ENCODE measurements at places on chromosomes 3 and 15.

DNA sequence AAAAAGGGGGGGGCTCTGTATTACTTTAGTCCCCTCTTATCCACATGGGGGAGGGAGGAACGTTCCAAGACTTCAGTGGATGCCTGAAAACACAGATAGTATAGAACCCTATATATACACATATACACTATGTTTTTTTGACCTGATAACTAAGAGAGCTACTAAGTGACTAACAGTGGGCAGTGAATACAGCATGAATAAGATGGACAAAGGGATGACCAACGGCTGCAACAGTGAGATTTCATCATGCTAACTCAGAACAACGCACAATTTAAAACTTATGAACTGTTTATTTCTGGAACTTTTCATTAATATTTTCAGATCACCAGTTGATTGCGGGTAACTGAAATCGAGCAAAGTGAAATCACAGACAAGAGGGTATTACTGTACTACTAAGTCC lies 7.3 kb downstream of the DCUN1D1 start:
- DNase-seq: no peak

DNA sequence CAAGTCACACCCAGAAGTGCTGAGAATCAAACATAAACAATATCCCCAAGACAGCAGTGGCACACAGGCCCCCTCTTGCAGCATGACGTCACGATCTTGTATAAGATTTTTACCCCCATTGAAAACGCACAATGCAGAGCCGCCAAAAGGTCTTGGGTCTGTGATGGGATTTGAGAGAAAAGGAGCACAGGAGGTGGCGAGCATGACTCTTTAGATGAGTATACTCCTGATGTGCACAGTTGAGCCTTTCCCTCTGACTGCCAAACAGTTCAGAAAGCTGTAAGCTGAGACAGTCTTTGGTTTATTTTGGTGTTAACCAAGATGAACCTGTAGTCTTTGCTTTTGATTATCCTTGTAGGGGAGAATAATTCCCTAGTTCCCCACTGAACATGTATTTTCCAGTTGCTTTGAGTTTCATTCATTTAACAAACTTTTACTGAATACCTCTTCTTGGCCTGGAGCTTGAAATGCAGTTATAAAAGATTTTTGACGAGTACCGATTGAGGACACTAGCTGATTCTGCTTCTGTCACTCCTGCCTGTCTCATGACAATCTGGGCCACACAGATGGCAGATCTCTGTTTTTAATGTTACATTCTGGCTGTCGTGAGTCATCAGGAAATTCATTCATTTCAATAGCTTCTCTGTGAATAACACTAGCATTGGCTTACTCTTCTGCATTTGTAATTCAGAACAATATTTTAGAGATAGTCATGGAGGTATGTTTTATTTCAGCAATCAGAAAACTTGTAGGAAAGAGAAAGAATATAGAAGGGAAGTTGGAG lies 28.9 kb downstream of the CFAP91 start:
- no peak for DNase-seq

DNA sequence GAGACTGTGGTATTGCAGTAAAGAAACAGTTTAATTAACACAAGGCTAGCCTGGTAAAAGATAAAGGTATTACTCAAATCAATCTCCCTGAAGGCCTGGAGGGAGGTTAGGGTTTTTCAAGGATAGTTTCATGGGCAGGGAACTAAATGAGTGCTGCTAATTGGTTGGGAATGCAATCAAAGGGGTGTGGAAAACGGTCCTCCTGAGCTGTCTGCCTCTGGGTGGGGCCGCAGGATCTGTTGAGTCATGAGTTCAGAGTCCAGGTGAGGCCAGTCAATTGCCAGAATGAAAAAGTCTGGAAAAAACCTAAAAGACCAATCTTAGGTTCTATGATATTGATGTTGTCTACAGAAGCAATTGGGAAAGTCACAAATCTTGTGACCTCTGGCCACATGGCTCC lies 293.2 kb downstream of the MCTP2 start:
- DNase-seq: no peak

DNA sequence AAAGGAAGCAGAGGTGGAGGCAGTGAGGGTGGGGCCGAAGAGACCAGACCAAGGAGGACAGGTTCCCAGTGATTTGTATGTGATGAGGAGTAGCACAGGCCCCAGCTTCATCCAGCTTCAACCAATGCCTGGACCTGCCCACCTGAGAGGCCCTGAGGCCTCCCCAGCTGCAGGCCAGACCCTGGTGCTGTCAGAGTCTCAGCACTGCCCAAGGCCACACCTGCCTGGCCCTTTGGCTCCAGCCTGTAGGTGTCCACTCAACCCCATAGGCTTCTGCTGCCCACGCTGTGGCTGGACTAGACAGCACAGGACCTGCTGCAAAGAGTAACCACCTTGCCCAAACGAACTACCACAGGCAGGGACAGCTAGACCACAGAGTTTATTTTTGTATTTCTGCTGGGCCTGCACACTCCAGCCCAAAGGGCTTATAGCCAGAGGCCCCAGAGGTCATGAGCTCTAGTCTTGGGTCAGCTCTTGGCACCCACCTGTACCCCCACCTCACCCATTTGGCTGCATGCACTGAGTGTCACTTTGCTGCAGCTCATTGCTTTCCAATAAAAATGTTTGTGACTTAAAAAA lies 81.9 kb upstream of the CDV3 start:
- no peak for DNase-seq

GRCh38 chr15:97200161-97200560 lies 760.3 kb upstream of the ARRDC4 start:
- DNase-seq: no peak

GRCh38 chr15:38876211-38876610 lies 311.6 kb upstream of the RASGRP1 start:
- no peak for DNase-seq

DNA sequence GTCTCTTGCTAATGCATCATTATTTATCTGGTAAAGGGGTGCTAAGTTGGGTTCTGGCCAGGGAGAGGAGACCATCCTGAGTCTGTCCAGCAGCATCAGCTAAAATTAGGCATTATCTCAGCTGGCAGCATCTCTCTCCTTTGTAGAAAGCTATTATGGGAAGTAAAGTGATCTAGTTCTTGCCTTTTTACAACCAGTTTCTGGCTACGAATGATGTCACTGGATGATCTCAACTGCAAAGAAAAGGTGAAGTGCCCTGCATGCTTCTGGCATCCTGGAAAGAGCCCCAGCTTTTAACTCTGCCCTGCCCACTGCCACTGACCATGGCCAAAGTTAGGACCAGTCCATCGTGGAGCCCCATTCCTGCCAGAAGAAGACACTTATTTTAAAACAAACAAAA lies 37.1 kb upstream of the IL12A start:
- no peak for DNase-seq

- DNase-seq: no peak
Measured at GRCh38 chr15:71434774-71435173, 319.5 kb downstream of the THSD4 start.

- DNase-seq: no peak
Measured at GRCh38 chr3:128430301-128430700, 36.4 kb downstream of the DNAJB8 start.

DNA sequence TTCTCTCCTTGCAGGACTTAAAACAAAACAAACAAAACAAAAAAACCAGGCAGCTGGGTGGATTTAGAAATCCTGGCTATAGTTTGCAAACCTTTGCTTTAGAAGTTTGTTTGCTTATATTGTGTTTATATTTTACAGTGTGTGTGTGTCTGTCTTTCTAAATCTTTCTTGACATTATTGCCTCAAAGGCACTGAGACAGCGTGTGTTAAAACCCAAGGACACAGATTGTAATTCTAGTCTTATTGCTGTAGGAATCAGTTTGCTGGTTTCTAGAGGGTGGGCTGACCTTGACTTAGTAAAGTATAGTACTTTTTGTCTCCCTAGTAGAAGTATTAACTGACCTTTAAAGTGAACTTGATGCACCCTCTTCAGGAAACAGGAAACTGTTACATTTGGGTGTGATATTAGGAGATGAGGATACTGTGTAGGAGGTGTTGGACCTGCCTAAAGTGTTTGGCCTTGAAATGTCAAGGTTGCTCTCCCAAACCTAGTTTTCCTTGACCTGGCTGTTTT lies 71.0 kb downstream of the TCF12 start:
- DNase-seq: no peak

DNA sequence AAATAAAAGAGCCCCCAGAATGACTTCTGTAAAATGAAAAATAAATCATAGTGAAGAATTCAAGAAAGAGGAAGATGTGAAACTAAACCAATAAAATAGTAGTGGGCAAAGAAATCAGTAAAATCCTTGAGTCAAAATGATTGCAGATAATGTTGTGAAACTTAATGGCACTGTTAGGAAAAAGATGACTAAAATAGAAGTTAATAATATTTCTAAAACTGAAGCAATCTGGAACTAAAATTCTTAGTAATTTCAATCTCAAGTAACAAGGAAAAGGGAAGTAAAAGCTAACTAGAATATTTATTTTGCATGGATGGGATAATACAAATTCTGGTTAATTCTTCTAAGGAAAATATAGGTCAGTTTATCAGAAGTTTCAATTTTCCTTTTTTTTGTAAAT lies 84.6 kb downstream of the TMCO5A start:
- DNase-seq: no peak

GRCh38 chr3:133937756-133938601 lies 42.3 kb upstream of the RAB6B start:
- DNase-seq: no peak

DNA sequence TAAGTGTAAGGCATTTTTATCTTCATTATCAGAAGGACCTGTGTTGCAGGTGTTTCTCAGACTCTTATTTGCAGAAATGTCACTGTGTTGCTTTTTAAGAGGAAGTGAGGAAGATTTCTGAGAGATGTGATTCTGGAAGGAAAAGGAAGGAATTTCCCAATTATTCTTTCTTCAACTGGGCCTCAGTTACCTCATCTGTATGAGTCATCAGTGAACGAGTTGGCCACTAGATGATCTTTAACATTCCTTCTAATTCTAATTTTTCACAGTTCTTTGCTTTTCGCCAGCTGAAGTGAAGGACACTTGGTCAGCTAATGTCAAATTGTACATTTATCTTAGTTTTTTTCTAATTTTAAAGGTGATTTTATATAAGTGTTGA lies 28.9 kb downstream of the CLEC3B start:
- no peak for DNase-seq

DNA sequence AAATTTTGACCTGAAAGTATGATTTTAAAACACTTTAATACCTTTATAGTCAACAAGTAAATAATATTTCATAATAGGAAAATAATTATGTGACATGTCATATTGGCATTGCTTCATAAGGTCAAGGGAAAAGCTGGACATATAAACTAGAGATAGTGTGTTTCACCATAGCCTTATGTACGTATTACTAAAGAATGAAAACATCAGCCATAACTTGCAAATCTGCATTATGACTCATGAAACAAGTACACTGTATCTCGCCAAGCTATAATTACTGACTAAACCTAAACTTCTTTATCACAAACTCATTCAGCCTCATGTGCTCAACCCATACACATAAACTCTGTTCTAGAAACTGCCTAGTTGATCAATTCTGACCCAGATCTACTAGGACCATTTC lies 950.1 kb downstream of the FHIT start:
- DNase-seq: no peak

DNA sequence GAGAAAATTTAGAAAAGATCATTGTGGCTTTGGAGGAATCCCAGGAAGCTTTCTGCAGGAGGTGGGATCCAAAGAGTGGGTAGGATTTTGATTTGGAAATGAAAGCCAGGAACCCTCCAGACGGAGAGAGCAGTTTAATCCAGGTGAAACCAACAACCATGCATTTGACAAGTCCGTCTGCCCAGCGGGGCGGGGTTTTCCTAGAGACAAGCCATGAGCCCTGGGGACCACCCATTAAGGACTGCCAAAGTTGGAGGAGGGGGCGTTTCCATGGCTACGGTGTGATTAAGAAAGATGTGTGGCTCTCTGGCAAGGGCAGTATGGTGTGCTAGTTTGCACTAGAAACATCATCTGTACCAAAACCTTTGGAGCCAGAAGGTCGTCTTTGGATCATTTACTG lies 53.4 kb downstream of the SRGAP3 start:
- no peak for DNase-seq

- DNase-seq: no peak
Measured at GRCh38 chr3:38617137-38617536, 32.4 kb downstream of the SCN5A start.

DNA sequence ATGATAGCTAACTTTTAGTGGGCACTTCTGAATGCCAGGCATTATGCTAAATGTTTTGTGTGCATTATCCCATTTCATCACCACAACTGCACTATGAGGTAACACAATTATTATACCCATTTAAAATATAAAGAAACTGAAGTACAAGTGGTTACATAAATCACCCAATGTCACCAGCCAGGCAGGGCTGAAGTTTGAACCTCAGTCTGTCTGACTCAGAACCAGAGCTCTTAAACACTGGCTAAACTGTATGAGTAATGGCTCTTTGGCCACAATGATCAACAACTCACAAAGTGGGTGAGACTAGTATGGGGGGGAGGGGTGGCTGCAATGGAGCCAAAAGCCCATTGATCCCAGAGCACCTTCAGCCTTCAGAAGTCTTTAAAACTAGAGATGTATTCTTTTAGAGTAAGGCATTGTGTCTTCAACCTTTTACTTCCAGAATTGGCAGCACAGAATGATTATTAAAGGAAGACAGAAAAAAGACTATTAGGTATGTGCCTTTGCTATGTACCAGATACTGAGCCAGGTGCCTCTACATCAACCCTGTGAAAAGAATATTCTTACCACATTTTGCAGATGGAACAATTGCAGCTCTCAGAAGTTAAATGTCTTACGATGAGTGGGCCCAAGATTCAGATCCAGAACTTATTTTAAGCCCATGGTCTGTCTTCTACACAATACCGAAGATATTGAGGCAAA lies 166.9 kb downstream of the UACA start:
- no peak for DNase-seq

- no peak for DNase-seq
Measured at GRCh38 chr3:129654131-129654530, 47.7 kb upstream of the PLXND1 start.

DNA sequence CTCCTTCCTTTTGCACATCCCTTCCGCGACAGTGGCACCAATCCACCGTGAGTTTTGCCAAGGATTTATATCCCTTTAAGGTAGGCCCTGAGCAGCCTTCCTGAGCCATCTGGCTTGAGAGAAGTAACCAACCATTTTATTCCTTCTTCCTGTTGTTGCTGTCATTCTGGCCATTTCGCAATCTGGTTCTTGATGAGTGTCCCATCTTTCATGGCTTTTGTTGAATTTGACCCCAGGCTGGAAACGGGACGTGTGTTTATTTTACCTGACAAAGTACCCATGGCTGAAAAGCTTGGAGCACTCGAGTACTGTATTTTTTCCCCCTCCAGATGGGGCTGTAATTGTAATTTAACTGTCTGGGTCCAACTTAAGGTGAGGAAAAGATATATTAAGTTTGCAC lies 173.4 kb downstream of the WNT5A start:
- no peak for DNase-seq

- DNase-seq: no peak
Measured at GRCh38 chr3:33883951-33884561, 85.6 kb downstream of the PDCD6IP start.

- no peak for DNase-seq
Measured at GRCh38 chr3:16243706-16244490, 20.8 kb downstream of the DPH3 start.

DNA sequence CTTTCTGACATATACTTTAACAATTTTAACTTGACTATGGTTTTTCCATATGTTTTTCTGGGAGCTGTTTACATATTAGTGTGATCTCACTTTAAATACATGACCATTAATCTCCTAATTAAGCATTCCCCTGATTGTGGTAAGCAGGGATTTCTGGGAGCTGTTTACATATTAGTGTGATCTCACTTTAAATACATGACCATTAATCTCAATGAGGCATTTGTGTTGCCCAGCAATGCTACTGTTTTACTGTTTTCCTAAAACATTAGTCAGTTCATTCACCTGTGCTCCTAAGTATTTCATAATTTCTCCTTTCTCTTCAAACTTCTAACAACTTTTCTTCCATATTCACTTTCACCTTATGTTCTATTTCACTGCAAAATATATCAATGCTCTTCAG lies 3.6 kb upstream of the GRAMD1C start:
- no peak for DNase-seq
